Activated CD8-positive, alpha-beta memory T cell treated with anti-CD3 and anti-CD28 coated beads for 1 hour (primary cell): ENCODE measurements at places on chromosomes 12 and 14.

- DNase-seq: no peak
Measured at GRCh38 chr14:105941226-105942166, 415.1 kb downstream of the TMEM121 start.

GRCh38 chr14:28831126-28831525, 64.5 kb downstream of the FOXG1 start:
- DNase-seq: no peak

- DNase-seq: no peak
Measured at GRCh38 chr14:38206689-38207376, 871 bp upstream of the SSTR1 start.

GRCh38 chr14:89480278-89480677, 63.2 kb upstream of the FOXN3 start:
- DNase-seq: no peak

DNA sequence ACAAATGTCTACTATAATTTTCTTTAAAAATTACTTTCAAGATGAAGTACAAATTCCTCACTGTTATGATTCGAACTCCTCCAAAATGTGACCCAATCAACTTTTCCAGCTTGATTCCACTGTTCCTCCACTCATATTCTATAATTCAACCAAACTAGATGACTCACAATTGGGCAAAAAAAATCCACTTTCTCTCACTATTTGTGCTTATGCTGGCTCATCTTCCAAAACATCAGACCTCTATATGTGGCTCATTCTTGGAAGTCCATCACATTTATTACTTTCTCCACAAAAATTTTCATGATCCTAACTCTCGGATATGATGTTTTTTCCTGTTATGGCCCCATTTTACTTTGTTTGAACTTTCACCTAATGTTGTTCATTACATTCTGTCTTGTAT, 26.9 kb upstream of the RXYLT1 start:
- DNase-seq: no peak

DNA sequence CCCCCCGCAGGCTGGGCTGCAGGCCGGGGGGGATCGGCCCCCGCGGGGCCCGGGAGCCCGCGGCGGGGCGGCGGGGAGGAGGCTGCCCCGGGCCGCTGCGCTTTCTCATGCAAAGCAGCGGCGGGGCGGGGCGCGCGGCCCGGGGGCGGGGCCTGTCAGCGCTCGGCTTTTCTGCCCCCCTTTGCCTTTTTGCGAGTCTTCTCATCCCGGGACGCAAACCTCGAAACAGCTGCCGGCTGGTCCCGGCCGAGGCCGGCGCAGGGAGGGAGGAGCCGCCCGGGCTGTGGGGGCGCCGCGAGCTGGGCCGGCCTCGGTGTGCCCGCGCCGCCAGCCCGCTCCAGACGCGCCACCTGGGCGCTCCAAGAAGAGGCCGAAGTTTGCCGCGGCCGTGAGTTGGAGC, at the start of gene FZD10:
FZD10 (plus strand) TSS at position 198 of the 400 bp plus-strand sequence. CDS start 479 bp downstream, outside the sequence.
- DNase-seq: no peak

DNA sequence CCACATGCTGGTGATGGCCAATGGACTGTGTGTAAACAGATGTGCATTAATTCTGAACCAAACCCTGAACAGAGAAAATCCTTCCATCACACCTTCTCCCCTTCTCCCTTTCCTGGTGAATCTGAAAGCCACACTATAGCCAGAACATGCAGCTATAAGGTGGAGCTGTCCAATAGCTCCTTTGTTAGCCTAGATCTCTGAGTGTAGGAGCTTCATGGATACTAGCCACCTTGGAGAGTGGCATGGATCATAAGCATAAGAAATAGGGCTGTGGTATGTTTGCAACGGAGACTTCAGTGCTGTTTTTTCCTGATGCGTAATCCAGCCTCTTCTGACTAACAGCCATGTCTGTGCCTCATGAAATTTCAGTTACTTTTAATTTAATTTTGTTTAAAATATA, 364.5 kb downstream of the BTG1 start:
- no peak for DNase-seq

- DNase-seq: no peak
Measured at GRCh38 chr14:77306851-77307496, 13.7 kb downstream of the POMT2 start.

DNA sequence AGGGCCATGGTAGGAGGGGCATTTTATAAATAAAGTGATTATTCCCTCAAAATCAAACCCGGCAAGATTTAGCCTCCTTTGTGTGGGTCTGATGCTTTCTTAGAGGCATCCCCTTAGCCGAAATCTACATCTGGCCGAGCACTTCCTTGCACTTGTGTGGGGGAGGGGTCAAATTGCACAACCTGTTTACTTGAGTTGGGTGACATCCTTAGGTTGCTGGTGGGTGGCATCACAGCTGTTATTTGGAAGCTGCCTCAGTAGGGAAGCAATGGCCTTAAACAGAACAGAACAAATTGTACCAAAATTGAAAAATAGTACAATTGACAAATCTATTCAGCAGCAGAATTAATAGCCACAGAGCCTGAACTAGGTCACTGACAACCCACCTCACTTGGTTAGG, 546.1 kb downstream of the SNAPC1 start:
- DNase-seq: no peak

DNA sequence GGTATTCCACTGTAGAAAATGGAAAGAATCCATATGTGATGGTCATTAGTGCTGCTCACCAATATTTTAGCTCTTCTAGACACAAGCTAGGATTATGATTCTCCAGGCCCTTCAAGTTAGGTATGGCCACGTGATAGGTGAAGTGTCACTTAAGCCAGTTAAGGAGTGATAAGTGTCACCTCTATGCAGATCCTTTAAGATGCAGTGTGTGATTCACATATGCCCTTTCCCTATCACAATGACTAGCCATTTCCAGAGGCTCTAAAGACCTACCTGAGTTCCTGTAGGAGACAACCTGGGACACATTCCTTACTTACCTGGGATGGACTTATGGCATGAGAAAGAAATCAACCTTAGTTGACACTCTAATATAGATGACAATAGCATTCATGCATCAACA, 343.2 kb downstream of the NELL2 start:
- DNase-seq: no peak

GRCh38 chr14:77133720-77134338, 7.8 kb downstream of the ZDHHC22 start:
- no peak for DNase-seq

DNA sequence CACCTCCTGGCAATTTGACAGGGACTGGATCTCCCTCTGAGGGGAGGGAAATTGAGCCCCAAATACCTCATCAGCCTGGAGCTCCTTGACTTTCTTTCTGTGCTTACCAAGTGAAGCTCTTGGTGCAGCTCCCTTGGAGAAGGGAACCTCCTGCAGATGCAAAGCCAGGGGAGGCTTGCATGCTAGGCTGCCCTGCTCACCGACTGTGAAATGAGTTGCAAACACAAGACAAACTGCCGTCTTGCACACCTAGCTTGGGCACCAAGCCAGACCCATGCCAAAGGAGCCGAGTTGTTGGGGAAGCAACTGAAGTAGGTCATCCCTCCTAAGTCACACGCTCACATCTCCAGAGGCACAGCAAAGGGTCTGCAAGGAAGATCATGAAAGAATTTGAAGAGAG, 95.2 kb downstream of the GTF2A1 start:
- DNase-seq: no peak

DNA sequence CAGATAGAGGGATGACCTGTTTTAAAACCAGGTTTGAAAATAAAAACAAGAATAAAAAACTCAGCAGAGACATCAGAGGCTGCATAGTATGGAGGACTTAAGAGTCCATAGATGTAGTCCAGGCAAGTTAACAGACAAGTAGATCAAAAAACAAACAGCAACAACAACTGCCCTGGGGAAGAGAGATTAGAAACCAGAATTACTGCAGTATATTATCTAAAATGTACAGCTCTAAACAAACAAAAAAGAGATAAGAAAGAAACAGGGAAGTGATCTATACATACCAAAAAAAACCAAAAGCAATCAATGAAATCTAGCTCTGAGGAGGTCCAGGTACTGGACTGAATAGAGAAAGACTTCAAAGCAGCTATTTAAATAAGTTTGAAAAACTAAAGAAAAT, 48.8 kb downstream of the ACSM4 start:
- no peak for DNase-seq

DNA sequence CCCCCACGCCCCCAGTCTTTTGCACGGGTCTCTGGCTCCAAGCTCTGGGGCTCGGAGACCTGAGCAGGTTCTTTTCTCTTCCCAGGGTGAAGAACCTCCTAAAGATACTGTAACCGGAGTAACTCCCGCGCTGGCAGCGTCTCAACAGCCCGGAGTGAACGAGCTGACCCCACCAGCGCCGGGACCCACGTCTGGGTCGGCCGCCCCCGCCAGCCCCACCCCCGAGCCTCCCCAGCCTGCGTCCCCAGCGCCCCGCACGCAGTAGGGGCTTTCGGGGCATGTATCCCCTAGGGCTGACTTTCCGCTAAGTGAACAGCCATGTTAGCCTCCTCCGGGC, 858 bp downstream of the SLC35F4 start:
- no peak for DNase-seq

DNA sequence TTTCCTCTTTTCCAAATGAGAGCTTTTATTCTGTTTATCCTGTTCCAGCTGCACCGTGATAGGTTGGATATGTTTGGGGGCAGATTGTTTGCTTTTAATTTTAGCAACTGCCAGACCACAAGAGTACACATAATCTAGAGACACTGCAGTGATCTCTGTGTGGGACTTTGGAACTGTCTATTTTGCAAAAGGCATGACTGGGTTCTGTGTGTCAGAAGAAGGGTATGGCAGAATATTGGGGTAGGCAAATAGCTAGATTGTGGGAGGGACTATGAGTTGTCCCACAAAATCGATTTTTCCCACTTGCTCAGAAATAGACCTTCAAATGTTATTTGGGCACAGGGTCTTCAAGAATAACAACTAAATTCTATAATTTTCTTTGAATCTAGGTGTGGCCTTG, 275.9 kb upstream of the KITLG start:
- DNase-seq: no peak

- no peak for DNase-seq
Measured at GRCh38 chr14:105562713-105563346, 36.4 kb downstream of the TMEM121 start.

DNA sequence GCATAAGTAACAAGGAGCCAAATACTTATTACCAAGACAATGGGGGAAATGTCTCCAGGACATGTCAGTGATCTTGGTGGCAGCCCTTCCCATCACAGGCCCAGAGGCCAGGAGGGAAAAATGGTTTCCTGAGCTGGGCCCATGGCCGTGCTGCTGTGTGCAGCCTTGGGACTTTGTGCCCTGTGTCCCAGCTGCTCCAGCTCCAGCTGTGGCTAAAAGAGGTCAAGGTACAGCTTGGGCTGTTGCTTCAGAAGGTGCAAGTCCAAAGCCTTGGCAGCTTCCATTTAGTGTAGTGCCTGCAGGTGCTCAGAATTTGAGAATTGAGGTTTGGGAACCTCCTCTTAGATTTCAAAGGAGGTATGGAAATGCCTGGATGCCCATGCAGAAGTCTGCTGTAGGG, 212.3 kb upstream of the DCN start:
- DNase-seq: no peak
